ENCODE measurements at places on chromosomes 6 and 20.

GRCh38 chr6:6758546-6758914 is 170.0 kb downstream of the LY86 start:
- no peak for DNase-seq

GRCh38 chr6:35166116-35166515 is 25.0 kb upstream of the TCP11 start:
- no peak for DNase-seq

DNA sequence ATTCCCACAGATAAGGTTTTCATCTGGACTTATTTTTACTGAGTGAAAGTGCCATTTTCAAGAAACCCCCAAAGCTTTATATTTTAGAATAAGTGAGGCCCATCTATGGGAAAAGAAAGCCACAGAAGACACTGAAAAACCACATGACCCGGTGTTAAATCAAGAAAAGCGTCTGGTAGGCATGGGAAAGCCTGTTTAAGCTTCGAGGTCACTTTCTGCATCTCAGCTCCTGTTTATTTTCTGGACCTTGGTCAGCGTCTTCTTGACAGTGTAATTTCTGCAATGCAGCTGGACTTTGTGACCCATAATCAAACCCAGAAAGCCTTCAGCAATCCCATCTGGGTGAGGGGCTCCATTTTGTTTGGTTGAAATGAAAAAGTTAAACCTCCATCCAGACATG is 59.6 kb upstream of the NEDD9 start:
- no peak for DNase-seq

GRCh38 chr6:170130201-170130621 is 160.7 kb downstream of the DLL1 start:
- DNase-seq: peak; percentile 58

GRCh38 chr6:123635567-123635966 is 1.2 kb downstream of the TRDN start:
- no peak for DNase-seq
